ENCODE measurements at places on chromosomes 3 and 15.

DNA sequence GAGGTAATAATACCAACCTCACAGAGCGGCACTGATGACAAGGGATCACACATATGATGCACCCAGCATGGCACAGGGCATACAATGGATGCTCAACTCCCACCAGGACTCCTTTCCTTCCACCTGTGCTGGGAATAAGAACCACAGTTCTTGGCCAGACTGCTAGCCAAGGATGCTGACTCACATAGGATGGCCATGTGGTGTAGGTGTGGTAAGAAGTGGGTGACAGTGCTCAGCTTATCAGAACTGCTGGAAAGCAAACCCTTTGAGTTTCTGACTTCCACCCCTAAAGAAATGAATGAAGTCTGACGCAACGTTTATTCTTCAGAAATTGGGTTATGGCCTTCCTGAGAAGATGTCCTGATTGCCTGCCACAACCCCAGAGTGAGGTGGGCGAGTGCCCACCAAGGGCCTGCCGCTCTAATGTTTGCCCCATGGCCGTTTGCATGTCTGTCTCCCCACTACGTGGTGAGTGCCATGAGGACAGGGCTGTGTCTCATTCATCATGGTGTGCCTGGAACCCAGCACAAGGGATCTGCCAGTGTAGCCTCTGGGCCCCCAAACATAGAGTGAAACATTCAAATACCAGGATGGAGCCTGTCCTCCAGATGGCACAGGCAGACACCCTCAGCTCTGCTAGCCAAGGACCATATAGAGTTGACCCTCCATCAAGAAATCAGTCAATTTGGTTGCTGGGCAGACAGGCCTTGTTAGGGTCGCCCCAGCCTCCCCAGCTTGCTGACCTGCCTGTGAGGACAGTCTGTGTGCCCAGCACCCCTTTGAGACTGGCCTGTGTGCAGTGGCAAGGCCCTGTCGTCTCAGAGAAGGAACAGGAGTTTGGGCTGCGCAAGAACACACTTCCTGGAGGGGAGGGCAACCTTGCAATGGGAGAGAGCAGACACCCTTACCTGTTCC is 57.6 kb upstream of the SLCO2A1 start:
- DNase-seq = no peak

DNA sequence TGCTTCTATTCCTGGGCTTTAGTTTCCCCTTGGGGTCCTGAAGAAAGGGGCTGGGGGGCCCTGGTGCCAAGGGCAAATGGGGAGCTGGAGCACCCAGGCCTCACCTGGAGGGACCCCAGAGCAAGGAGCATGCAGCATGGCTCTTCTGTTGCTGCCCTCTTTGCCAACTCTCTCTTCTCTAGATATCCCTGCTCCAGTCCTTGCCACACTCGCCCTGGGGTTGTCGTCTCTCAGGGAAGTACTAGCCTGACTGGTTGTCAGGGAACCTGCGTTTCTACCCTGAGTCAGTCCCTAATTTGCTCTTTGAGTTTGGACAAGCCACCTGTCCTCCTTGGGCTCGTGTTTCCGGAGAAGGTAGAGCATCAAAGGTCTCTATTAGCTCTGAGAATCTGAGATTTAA is 63.7 kb upstream of the UBE2Q2 start:
- no peak for DNase-seq

GRCh38 chr3:98877132-98877531 is 24.4 kb downstream of the DCBLD2 start:
- no peak for DNase-seq

- no peak for DNase-seq
Observed at GRCh38 chr3:17442332-17443049, 299.9 kb downstream of the TBC1D5 start.

- DNase-seq = no peak
Observed at GRCh38 chr3:44104043-44104442, 137.6 kb upstream of the TOPAZ1 start.

DNA sequence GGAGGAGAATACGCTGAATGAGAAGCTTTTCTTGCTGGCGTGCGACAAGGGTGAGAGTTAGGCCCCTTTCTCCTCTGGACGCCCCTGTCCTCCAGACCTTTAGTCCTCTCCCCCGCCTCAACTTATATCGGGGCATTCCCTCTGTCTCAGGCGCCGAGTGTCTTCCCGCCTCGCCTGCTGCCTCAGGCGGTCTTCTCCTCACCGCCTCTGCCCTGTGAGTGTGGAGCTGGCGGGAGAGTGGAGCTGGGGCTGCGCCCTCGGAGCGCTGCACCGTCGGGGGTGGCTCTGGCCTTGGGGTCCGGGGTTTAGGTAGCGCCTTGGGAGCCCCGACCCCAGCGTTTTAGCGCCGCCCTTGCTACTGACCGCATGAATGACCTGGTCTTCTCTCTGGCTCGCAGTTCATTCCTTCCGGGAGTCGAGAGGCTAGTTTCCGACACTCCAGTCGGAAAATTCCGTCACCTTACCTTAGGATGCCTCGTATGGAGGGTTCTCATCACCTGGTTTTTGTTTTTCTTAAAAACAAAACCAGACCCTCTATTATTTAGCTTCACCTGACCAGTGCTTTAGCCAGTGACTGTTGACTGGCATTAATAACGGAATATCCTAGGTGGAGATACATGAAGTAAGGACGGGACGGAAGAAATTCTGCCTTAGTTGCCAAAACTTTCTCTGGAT is 985 bp downstream of the TRPC1 start:
- peak; percentile 67 for DNase-seq
